ENCODE measurements at places on chromosomes 5 and 9.

DNA sequence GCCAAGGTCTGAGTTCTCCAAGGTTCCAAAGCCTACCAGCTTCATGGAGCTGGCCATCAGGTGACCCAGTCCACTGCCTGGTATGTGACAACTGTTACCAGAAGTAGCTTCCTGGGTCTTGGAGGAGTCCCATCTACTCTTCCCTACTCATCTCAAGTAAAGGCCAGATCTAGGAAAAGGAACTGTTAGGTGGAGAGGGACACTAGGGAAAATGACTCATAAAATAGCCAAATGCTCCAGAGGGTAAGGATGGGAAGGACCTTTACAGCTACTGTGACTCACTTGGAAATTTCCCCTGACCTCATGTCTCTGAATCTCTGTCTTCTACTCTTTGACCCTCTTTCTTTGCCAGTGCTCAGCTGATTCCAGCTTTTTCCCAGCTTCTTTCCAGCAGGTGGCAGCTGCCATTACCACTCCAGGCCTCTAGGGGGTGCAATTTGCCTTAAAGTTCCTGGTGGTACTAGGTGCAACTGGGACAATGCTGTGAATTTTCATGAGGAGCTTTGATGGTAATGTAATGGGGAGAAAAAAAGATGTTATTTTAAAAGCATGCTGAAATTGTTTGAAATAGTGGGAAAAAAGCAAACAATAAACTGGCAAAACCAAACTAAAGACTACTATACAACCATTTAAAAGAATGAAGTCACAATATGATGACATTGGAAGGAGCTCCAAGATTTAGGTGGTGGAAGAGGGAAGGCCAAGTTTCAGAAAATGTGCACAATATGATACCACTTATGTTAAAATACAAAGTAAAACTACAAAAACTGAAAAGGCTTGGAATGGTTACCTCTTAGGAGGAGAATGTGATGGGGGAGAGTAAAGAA lies 27.1 kb upstream of the MYORG start:
- DNase-seq = no peak

GRCh38 chr5:119287547-119288111 lies 68.2 kb upstream of the TNFAIP8 start:
- DNase-seq = no peak

DNA sequence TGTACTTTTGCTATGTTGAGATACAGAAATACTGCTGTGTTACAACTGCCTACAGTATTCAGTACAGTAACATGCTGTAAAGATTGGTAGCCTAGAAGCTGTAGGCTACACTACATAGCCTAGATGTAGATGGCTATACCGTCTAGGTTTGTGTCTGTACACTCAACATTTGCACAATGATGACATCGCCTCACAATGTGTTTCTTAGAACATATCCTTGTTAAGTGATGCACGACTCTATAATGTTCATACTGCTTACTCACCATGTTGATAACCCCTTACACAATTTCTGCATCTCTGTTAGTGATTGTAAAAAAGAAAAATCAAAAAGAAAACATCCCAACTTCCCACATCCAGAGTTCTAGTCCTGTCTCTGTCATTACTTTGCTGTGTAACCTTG lies 450.0 kb downstream of the CCDC171 start:
- no peak for DNase-seq

DNA sequence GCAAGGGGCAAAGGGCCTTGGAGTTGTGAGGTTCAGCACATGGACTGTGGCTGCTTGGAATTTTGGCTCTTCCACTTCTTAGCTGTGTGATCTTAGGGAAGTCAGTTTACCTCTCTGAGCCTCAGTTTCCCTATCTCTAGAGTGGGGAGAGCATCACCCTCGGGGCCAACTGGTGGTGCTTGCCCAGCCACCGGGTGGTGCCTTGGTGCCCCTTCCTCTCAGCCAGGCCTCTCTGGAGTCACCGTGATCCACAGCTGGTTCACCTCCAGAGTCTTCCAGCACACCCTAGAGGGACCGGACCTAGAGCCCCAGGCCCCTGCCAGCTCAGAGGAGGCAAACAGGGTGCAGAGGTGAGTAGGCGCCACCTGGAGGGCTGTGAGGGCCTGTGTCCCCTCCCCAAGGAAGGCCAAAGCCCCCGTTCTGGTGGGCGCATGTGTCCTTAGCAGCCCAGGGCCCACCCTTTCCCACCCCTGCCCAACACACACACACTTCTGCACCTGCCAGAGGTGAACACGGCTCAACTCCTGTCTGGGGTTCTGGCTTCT lies 7.7 kb downstream of the ADGRD2 start:
- DNase-seq = no peak

GRCh38 chr5:119273391-119273839 lies 82.4 kb upstream of the TNFAIP8 start:
- DNase-seq = no peak

DNA sequence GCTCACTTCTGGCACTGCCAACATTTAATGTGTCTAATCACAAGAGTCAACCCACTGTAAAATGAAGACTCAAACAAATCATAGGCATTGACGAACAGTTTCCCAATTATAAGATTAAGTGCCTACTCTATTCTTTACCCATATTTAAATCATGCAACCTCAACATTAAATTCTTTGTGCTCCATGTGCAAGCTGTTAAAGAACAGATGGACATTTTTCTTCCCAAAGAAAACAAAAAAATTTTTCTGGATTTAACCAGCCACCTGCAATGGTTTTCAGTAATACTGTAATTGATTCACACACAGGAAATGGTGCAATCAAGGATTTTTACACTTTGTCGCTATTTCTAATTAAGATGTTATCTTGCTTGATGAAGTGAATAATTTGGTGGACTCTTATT lies 3.6 kb downstream of the HNRNPK start:
- DNase-seq = no peak

DNA sequence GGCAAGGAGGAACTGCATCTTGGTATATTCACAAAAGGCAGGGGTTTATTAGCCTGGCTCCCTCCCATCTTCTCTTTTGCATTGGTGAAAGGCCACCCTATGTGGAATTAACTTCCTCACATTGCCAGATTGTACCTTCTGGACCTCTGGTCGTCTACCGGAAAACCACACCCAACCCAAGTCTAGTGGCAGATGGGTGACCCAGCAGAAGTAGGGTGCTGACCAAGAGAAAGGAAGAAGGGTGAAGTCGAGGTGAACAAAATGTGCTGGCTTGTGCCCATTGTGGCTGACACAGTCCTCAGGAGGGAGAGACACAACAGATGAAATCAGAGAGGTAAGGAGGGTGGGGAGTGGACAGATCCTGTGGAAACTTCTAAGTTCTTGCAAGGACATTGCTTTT lies 39.8 kb upstream of the DAP start:
- no peak for DNase-seq

- no peak for DNase-seq
Measured at GRCh38 chr5:143573568-143574170, 170.2 kb upstream of the NR3C1 start.

DNA sequence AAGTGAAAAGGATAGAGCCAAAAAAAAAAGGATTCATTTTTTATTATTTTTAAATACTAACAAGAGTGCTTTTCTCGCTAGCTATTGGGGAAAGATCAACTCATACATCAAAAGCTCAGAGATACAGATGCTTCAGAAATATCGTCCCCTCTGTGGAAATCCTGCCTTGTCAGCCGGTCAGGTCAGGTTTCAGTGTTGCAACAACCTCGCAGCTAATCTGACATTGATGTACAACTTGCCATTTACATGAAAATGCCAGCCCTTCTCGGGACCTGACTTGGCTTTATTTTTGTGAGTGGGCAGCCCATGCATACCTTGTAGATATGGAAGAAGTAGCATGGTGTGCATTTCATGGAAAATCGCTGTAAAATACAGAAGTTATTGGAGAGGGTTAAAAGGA lies 358.8 kb upstream of the ADAMTS16 start:
- DNase-seq = no peak

DNA sequence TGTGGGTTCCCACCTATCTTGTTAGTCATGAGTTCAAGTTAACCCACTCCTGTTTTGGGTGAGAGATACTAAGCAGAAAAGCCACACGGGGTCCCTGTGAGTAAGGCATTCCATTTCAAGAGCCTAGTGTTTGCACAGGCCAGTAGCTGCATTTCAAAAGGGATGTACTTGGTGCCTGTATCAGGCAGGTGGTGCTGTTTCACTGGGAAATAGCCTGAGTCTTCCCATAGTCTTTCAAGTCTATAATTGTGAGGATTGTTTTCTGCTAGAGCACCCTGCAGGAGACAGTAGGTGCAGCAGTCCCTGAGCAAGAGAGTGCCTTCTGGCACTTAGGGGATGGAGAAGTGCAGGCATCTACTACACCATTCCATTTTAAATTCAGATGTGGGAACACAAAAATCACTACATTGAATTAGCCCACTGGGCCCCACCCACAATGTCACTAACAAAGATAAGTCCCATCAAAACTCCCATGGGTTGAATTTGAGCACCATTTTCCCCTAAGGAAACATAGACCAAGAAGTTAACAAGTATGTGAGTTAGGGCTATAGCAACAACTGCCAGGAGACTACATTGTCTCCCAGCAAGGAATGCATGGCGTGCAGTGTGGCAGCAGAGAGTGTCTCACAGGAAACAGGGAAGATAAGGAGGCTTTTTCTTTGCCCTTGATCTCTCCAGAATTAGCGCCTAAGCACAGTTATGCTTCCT lies 263.2 kb downstream of the COX7C start:
- no peak for DNase-seq

GRCh38 chr9:7121055-7121454 lies 363.3 kb downstream of the KDM4C start:
- no peak for DNase-seq

GRCh38 chr5:137606401-137606800 lies 107.3 kb upstream of the SPOCK1 start:
- no peak for DNase-seq

- DNase-seq = no peak
Measured at GRCh38 chr5:163504079-163504931, 1.1 kb upstream of the MAT2B start.

GRCh38 chr5:135489466-135490244 lies 37.5 kb upstream of the TIFAB start:
- no peak for DNase-seq

DNA sequence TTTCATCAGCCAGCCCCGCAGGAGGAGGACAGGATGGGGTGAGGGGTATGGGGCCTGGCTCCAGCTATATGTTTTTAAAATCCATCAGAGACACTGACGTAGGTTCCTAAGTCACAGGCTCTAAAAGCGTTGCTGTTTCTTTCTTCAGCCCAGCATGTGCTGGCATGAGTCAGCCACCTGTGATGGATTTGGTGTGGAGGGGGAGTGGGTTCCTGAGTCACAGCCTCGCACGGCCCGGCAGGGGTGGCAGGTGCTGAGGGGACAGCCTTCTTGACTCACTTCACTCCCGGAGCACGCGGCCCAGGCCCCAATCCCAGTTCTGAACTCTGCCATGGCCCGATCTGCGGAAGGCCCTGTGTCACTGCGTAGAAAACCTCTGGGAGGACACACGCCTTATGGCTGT lies 38.8 kb upstream of the RPL26L1 start:
- DNase-seq = no peak

GRCh38 chr9:127252410-127253318 lies 11.9 kb upstream of the GARNL3 start:
- no peak for DNase-seq

DNA sequence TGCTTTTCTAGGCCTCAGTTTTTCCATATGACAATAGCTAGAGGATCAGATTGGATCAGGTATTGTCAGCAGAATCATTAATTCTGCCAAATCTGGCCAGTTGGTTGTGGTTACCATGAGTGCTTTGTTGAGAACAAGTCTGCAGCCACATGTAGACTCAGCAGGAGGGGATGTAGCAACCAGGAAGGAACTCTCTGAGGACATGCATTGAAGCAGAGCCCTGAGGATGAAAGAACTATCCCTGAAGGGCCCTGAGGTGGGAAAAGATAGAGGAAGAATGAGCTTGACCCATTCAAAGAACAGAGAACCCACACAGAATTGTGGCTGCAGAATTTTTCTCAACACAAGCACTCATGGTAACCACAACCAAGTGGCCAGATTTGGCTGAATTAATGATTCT lies 60.1 kb upstream of the AFAP1L1 start:
- no peak for DNase-seq

DNA sequence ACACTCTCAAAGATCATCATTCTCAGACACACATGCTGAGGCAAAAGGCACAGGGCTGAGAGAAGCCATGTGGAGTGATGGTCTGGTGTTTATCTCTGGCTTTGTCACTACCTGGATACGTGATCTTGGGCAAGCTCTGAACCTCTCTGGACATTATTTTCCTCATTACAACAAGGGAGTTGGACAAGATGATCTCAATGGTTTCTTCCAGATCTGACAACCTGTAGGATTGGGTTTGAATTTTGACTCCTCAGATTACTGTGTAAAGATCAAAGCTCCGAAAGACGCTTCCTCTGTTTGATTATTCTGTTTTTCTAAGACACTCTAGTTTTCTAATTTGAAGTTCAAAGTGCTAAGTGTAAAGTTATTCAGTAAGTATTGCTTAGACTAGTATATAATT lies 20.0 kb downstream of the NUDT2 start:
- no peak for DNase-seq

- no peak for DNase-seq
Measured at GRCh38 chr5:52778781-52779180, 8.9 kb upstream of the ITGA1 start.

DNA sequence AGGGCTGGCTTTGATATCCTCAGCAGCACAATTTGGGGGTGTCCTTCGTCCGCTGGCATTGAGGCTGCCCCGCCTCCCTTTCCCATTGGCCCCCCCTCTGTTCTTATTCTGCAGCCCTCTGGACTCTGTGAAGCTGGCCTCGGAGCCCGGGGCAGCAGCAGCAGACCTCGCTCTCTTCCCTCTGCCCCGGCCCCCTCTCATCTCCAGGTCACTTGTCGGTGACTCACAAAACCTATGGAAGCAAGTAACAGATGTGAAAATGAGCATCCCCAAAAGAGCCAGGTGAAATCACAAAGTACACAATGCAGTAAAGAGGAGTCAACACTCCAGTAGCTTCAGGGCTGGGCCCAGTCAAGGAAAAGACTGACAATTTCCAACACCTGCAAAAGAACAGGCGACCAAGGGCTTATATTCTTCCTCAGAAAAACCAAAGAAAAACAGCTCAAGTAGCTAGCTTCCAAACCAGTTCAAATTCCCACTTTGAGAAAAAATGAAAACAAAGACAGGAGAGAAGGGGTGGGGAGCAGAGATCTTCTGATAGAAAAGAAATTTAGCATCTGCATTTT lies 97.5 kb downstream of the ZNF608 start:
- DNase-seq = no peak

DNA sequence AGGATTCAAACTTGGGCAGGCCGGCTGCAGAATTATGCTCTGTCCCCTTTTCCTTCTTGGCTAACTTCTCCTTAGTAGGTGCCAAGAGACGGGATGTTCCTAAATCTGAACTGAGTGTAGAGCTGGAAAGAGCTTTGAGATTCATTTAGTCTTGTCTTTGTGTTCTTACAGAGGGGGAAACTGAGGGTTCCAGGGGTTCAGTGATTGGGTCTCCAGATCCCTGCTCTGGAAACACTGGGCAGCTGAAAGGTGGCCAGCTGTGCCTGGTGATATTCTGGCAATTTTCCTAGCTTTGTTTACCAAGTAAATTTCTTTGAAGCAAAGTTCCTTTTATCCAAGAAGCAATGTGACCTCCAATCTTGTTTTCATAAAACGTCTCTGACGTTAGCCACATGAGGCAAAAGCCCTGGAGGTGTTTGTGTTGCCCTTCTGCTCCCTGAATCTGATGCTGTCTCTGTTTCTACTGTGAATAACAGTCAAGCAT lies 288.7 kb downstream of the ZSWIM6 start:
- DNase-seq = no peak

- DNase-seq = no peak
Measured at GRCh38 chr5:6190838-6191237, 187.5 kb downstream of the MED10 start.

GRCh38 chr5:107300721-107301327 lies 369.9 kb downstream of the EFNA5 start:
- no peak for DNase-seq

- DNase-seq = no peak
Measured at GRCh38 chr5:34695275-34696027, 39.3 kb downstream of the RAI14 start.
